ENCODE measurements at places on chromosomes 2 and 18.

- no peak for DNase-seq
These were observed 5.5 kb downstream of the ZNF396 start for GRCh38 chr18:35371412-35372195.

DNA sequence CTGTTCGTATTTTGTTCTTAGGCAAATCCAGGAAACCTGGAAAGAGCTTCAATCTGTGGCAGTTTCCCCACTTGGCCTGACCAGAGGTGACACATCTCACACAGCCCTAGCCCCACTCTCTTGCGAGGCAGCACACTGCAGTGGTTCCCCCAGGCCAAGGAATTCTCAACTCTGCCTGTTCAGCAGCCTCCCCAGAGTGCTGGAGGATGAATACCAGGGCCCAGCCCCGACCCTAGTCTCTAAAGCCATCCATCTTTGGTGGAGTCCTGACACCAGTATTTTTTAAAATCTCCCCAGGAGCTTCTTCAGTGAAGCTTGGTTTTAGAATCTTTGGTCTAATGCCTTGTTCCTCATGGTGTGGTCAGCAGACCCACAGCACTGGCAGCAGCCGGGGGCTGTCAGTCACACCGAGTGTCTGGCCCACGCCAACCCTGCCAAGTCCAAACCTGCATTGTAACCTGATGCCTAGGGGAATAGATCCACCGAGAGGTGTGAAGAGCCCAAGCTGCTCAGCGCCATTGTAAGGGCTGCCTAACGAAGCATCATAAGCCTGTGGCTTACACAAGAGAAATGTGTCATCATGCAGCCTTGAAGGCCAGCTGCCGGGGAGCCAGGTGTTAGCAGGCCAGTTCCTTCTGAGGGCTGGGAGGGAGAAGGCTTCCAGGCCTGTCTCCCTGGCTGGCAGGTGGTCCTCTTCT, 428.7 kb upstream of the ID2 start:
- DNase-seq, result no peak

- peak; percentile 69 for DNase-seq
These were observed 86.8 kb upstream of the DNER start for GRCh38 chr2:229800997-229801754.

DNA sequence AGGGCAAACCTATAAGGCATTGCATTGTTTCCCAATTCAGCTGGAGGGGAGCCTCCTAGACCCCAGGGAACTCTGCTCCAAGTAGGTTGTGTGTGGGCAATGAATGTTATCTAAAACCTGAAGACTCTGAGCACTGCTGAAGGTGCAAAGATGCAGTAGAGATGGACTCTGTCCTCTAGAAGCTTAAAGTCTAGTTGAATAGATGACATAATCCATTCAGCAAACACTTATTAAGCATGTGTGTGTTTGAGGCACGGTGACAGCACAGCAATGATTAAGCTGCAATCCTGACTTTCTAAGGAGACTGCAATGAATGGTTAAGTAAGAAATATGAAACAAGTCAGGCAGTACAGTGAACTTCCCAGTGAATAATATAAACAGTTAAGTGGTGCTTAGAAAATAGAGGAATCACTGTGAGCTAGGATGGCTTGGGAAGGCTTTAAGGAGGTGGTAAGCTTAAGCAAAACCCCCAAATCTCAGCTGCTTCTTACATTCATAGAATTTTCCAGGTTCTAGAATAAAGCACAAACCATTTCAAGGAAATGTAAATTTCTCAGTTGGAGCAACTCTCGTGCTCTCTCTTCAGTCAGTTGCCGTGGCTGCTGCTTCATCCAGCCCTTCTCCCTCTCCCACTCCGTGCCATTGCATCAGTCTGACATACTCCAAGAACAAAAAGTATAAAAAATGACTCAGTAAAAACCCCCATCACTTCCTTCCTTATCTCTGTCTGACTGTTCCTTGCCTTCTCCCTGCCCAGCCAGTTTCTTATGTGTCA, 19.1 kb downstream of the MXD1 start:
- peak; percentile 38 for DNase-seq

- no peak for DNase-seq
These were observed 238.0 kb downstream of the UBE2E3 start for GRCh38 chr2:181218401-181218821.

- no peak for DNase-seq
These were observed 113.1 kb downstream of the SPP2 start for GRCh38 chr2:234163510-234164045.

DNA sequence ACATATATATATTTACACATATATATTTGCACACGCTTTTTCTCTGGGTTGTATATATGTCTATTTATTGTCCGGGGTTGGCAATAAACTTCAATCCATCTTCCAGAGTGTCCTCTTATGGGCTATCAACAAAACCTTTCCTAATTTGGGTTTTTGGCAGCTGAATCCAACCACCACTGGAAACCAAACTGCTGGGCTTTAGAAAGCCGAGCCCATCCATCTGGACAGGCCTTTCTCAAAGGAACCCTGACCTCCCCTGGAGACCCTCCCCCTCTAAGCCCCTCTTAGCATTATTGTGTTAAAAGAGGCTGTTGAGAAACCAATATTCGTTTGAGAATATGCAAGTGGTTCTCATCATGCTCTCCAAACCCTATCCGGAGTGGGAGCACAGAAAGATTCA, 153.6 kb downstream of the NRP2 start:
- no peak for DNase-seq

DNA sequence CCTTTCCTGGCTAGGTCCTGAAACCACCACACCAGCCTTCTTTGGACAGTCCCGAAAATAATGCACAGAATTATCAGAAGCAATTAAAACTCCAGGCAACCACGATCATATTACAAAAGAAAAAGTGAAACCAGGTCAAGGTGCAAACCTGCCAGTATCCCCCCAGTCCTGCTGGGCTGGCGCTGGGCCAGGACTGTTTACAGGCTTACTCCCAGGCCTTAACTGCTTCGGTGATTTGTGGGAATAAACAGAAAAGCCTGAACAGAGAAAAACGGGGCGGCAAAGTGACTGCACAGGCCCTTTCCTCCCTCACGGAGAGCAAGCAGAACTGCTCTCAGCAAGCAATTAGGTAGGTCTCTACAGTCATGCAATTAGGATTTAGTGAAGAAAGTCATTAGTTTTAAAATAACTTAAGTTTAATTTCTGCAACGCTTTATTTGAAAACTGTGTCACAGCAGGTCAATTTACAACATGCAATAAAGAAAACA, 1.3 kb downstream of the HDAC4 start:
- DNase-seq, result peak; percentile 38

GRCh38 chr2:158931572-158931971, 36.9 kb upstream of the TANC1 start:
- no peak for DNase-seq

GRCh38 chr2:233107831-233108300, 47.7 kb downstream of the INPP5D start:
- DNase-seq, result no peak

DNA sequence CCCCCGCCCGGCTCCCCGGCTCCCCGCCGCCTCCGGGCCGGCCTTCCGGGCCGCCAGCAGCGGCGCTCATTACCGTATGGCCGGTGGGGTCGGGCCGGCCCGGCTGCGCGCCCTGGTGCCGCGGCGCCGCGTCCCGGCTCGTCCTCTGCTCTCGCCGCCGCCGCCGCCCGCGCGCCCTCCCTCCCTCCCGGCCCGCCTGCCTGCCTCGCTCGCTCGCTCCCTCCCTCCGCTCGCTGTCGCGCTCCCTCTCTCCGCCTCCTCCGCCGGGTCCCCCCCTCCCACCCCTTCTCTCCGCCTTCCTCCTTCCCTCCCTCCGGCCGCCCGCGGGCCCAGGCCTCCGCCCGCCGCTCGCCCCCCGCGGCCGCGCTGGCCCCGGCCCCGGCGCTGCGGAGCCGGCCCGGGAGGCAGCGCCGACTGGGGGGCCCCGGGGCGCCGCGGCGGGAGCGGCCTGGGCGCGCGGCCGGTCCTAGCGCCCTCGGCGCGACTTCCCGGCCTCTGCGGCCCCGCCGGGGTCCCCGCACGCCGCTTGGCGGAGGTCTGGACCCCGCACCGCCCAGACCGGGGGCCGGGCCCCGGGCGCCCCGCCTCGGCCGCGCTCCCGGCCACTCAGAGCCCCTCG, at the start of gene DNMT3A:
DNMT3A (minus strand) TSS at position 173 of the 619 bp plus-strand sequence. CDS start 27,941 bp downstream, outside the sequence.
- DNase-seq, result peak; percentile 48

- DNase-seq, result no peak
These were observed 492.1 kb upstream of the CNTNAP5 start for GRCh38 chr2:123532994-123533393.

- DNase-seq, result no peak
These were observed 4.0 kb downstream of the CCT7 start for GRCh38 chr2:73238149-73238548.

- DNase-seq, result no peak
These were observed 99.9 kb downstream of the DYM start for GRCh38 chr18:49360582-49360981.

DNA sequence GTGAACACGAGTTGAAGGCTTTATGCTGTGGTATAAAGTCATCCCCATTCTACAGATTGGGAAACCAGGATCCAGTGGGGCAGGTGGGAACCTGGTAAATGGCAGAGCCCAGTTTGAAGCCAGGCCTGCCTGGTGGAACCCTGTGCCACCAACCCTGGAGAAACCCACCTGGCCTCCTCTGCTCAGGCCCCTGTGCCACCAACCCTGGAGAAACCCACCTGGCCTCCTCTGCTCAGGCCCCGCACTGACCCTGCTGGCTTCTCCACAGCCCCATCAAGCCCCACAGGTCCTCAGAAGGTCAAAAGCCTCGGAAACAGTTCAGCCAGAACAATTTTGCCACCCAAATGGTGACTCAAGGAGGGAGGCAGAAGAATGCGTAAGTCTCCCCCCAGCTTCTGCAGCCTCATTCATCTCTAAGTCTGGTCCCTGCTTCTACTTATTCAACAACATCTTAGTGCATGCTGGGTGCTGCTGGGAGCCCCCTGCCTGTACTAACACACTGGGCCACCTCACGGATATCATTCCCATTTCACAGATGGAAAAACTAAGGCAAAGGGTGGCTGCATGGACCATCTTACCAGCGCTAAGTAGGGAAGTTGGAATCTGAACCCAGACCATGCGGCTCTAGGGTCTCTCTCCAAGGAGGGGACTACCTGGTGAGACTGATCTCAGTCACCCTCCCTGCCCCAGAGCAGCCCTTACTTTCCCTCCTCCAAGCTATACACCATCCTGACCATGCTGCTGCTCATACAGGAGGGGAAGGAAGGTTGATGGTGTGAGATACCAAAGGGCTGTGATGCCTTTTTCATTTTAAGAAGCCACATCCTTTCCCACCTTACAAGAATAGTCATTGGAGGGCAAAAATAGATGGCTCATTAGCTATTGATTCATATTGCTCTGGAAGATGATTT, 93.7 kb upstream of the ID2 start:
- no peak for DNase-seq

- DNase-seq, result no peak
These were observed 14.2 kb upstream of the CLASP1 start for GRCh38 chr2:121663434-121663833.

DNA sequence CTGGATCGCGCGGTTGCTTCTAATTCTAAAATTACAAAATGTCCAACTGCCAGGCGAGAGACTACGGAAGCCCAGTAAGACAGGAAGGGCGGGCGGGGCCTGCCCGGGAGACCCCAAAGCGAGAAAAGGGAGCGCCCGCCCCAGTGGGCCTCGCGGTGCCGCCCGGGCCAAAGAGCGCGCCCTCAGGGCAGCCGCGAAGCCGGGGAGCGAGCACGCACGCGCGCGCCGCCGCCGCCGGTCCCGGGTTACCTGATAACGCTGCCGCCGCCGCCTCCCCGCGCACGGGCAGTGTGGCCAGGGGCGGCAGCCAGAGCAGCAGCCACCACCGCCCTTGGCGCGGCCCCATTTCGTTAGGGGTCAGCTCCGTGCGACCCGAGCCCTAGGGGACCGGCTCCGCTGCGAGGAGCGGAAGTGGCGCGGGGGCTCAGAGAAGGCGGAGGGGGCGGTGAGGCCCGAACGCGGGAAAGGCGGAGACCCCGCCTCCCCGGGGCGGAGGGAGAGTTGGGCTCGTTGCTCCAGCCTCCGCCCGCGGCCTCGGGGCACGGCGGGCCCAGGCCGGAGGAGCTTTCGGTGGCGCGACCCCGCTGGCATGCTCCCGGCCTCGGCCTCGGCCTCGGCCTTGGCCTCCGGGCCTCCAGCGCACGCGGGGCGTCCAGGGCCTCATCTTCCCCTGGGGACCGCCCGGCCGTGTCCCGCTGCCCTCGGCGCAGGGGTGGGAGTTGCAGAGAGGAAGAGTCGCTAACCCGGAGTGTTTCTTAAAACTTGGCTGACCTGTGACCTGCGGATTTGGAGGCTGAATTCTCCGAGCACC, at the start of gene NEMP2:
NEMP2 (minus strand) TSS at position 413 of the 811 bp plus-strand sequence; CDS start at position 346, 67 bp downstream.
- peak; percentile 92 for DNase-seq

DNA sequence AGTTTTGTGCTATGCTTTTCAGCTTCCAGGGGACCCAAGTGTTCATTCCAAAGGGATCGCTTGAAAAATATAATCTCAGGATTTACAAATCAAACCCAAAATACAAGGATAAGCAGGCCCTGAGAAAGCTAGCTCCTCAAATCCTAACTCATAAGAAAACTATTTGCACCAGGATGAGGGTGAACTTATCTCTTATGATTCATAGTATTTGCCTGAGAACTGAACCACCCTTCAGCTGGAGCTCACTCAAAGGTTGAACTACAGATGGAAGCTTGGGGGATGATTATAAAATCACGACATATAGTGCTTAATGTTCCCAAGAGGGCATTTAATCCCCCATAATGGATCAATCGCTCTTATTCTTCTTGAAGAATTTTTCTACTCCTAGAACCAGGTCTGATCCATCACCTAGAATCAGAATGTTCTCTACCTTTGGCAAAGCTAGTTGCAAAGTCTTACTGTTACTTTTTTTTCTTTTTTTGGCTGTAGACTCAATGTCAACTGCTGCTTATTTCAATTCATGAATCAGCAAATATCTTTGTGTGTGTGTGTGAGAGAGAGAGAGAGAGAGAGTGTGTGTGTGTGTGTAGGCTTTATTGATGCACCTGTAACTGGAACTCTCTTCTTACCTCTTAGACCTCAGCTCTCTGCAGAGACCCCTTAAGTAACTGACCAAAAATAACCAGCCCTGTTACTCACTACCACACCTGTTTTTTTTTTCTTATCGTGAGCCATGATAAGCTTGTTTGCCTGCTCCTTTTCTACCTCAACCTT, 44.8 kb downstream of the ARL4C start:
- DNase-seq, result no peak

GRCh38 chr2:81598453-81598852, 1293.9 kb upstream of the LRRTM1 start:
- no peak for DNase-seq

DNA sequence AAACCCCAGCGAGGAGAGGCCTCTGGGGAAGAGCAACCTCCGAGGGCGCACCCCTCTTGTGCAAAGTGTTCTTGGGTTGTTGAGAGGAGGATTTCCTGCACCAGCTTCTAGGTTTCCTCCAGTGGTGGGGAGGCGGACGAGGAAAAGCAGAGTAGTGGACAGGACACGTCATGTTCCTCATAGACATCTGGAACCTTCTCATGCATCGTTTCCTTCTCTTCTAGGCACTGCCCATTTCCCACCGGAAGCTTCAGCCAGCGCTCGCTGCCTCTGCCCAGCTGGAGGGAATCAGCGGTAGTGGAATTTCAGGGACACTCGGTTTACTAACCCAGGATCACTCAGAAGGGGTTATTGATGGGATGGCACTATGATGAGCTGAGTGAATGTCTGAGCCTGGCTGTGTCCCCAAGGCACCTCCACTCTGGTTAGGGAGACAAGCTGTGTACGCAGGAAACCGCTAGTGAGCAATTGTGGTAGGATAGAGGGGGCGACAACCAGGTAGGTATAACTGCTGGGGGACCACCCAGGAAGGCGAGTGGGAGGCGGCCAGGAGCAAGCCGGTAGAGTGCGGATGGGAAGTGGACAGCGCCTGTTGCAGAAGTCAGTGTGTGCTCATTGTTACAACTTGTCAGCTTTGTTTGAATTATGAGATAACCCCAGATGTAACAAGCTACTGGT, 960 bp upstream of the APOB start:
- DNase-seq, result no peak

Data from activated T-cell treated with anti-CD3 and anti-CD28 coated beads, Interleukin-2, amount 50 U/mL, for 72 hours (primary cell).